Left ventricle myocardium superior (tissue), 1 donor: ENCODE measurements at places on chromosomes 13 and 19.

- DNase-seq, result no peak
Observed at GRCh38 chr13:100581504-100581903, 7.1 kb downstream of the GGACT start.

DNA sequence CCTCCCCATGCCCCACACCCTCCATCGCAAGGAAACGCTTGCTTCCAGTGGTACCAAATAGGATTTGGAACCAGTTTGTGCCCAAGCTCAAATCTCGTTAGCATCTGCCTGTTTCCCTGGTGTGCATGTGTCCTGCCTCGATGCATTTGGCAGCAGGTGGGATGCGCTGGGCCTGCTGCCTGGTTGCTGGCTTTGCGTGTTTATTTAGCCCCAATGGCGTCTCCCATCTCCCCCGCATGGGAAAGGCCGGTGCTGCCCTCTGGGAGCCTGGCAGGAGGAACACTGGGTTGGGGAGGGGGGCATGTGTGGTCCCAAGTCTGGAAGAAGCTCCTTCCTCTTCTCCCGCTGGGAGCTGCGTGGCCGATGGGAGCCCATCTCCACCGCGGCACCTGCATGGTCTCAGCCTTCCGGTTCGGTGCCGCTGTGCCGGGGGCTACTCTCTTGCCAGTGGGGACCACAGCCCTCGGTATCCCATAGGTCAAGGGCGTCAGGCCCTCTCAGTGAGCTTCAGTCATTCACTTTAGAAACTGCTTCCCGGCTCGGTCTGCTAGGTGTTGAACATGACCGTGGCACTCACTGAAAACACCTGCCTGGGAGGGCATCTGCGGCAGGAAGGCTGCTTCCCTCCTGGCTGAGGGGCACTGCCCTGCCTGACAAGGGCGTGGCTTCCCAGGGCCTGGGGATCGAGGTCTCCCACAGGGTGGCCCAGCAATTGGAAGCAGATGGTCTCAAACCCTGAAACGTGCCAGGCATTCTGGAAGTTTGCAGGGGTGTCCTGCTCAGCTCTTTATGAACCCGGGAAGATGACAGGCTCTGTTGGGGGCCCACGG, 11.8 kb upstream of the F7 start:
- peak; percentile 15 for DNase-seq

- no peak for DNase-seq
Observed at GRCh38 chr19:20271215-20271926, 104.4 kb downstream of the ZNF486 start.

- no peak for DNase-seq
Observed at GRCh38 chr19:35932291-35932936, 3.8 kb upstream of the LRFN3 start.

DNA sequence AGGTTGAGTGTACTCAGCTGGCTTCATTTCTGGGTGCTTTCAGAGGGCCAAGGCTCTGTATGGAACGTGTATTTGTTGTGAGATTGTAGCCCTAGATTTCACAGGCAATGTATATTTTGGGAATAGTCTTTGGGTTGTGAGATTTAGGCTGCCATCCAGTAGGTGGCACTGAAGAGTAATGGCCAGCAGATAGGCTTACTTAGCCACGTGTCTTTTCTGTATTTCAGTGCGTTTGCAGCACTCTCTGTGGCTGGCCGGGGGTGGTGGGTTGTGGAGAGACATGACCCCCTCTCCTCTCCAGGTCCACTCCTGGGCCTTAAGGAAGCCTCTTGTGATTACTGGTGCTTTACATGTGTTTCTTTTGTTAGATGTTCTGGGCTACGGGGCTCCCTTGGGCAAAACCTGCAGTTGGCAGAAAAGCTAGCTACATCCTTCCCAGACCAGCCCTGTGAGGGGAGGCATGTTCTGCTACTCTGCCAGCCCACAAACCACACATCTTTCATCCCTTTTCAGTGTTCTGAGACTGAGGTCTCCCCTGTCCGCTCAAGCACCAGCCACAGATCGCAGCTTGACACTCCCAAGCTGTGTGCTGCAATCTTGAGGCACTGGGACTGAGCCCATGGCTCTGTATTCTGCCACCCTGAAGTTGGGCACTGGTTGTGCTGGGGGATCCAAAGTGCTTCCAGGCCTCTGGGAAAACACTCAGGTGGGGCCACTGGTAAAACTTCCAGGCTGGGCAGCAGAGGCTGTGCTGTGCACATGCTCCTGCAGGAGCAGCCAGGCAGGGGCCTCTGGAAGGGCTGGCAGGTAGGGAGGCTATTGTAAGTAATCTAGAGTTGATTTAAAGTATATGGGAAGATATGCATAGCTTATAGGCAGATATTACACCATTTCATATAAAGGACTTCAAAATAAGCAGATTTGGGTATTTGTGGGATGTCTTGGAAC, 1096.8 kb upstream of the PCDH20 start:
- DNase-seq, result no peak

DNA sequence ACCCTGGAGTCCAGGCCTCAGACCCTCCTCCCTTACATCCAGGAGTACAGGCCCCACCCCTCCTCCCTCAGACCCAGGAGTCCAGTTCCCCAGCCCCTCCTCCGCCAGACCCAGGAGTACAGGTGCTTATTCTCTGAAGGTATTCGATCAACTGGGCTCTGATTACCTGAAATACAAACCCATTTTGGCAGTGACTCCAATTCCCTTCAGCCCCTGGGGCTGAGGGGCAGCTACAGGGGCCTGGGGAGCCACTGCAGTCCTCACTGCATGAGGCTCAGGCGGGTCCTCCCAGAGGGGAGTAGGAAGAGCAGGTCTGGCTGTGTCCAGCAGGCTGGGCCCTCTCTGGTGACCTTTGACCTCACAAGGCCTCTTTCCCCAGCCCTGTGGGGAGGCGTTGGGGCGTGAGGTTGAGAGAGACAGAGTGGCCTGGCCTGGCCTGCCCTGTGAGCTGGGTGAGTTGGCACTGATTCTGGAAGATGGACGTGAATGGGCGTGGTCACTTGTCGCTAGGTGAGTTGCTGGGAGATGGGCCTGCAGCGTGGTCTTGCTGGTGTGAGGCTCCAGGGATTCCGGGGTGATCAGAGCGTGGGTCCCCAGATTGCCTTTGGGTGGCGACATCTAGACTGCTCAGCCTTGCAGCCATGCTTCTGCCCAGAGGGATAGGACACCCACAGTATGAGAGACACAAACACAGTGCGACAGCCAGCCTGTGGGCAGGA, 3.1 kb downstream of the BCAT2 start:
- DNase-seq, result no peak

- no peak for DNase-seq
Observed at GRCh38 chr13:99527301-99527700, 26.0 kb downstream of the TM9SF2 start.

DNA sequence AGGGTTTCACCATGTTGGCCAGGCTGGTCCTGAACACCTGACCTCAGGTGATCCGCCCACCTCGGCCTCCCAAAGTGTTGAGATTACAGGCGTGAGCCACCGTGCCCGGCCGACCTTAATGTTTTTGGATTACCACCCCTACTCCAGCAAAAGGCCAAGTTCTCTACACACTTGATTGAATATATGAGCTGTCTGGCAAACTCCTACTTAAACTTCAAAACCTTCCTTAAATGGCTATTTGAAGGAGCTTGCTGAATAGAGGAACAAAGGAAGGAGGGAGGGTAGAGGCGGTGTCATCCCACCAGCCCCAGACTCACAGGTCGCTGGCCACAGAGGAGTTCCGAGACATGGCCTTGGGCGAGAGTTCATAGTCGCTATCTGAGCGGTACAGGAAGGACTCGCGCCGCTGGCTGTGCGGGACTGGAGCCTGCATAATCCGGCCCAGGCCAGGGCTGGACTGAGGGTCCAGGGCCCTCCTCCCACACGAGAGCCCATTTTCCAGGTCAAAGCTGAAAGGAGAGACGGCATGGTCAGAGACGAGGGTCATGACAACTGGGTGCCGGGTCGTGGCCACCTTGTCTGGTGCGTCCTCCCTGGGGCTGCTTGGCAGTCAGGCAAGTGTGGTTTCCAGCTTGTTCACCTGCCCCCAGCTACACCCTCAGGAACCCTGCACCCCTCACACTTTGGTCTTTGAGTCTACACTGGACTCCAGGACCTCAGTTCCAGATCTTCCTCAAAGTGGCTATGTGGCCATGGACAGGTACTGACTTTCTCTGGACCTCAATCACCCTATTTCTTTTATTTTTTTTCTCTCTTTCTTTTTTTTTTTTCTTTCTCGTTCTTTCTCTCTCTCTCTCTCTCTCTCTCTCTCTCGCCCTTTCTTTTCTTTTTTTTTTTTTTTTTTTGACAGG, 4.2 kb downstream of the PDE4C start:
- no peak for DNase-seq

DNA sequence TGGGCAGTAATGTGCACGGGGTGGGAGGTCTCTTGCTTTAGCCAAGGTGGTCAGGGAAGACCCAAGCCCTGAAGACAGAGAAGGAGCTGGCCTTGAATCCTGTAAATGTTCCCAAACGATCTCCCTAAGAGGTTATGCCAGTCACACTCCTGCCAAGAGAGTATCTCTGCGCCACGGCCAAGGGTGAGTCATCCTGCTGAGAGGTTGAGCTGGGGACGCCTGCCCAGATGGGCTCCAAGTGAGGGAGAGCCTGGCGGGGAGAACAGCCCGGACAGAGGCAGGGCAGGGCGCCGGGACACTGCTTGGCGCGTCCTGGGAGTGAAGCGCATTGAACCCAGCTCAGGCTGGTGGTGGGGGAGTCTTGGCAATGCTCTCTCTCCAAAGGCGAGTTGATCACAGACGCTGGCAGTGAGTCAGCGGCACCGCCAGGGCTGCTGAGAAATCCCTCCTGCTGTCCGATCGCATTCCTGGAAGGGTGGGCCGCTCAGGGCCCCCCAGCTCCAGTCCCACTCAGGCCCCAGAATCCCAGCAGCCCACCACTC, 16.4 kb downstream of the SULT2B1 start:
- peak; percentile 93 for DNase-seq

- DNase-seq, result no peak
Observed at GRCh38 chr19:54696117-54696548, 28.1 kb upstream of the KIR3DL3 start.

GRCh38 chr13:22218797-22219196, 547.9 kb downstream of the FGF9 start:
- DNase-seq, result no peak

- no peak for DNase-seq
Observed at GRCh38 chr13:41137951-41138350, 5.3 kb upstream of the KBTBD6 start.

DNA sequence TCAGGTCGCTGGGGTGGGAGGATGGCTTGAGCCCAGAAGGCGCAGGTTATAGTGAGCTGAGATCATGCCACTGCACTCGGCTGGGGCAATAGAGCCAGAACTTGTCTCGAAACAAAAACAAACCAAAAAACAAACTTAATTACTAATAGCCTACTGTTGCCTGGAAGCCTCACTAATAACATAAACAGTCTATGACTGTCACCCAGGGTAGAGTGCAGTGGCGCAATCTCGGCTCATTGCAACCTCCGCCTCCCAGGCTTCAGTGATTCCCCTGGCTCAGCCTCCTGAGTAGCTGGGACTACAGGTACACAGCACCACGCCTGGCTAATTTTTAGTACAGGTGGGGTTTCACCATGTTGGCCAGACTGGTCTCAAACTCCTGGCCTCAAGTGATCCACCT, 18.0 kb downstream of the CATSPERD start:
- DNase-seq, result no peak

DNA sequence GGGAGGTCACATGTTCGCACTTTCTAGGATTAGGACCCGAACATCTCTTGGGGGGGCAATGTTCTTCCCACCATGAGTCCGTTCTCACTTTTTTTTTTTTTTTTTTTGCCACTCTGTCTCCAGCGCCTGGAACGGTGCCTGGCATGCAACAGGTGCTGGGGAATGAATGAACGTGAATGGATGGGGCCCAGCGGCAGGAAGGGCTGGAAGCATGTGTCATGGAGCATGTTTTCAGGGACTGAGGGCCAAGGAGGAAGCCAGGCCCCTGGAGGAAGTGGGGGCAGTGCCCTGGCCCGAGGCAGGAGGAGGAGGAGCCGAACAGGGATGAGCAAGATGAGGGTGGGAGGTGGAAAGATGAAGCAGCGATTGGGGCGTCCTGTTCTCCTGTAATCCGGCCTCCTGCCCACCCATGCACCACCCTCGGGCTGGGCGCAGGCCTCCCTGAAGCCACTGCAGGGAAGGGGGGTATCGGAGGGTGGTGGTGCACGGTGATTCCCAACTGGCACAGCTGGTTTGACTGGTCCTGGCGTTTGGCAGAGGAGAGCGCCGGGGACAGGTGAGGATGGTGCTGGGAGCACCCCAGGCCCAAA, 8.8 kb upstream of the SULT2B1 start:
- DNase-seq, result no peak

- DNase-seq, result no peak
Observed at GRCh38 chr13:32695602-32696250, 109.5 kb downstream of the PDS5B start.

- no peak for DNase-seq
Observed at GRCh38 chr13:69948016-69948415, 159.6 kb upstream of the ATXN8OS start.

DNA sequence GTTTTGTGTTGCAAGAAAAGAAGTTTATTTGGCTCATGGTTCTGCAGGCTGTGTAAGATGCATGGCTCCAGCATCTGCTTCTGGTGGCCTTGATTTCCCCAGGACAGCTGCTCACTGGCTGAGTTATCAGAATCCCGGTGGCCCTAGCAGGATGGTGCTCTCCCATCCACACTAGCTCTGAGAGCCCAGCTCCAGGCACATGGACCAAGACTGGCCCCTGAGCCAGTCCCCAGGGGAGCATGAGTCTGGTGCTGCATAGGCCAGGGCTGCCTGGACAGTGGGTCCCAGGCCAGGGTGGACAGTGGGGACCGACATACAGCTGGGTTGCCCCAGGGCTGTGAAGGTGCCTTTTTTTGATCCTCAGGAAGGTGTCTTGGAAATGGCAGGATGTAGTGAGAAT, 10.4 kb downstream of the ADGRE2 start:
- no peak for DNase-seq

GRCh38 chr13:31951215-31951678, 80.3 kb upstream of the FRY start:
- peak; percentile 72 for DNase-seq

GRCh38 chr13:103130146-103130545, 63.9 kb upstream of the SLC10A2 start:
- no peak for DNase-seq

- DNase-seq, result no peak
Observed at GRCh38 chr13:105445796-105446195, 1089.7 kb downstream of the EFNB2 start.

GRCh38 chr13:99489028-99489427, 12.2 kb upstream of the TM9SF2 start:
- no peak for DNase-seq

DNA sequence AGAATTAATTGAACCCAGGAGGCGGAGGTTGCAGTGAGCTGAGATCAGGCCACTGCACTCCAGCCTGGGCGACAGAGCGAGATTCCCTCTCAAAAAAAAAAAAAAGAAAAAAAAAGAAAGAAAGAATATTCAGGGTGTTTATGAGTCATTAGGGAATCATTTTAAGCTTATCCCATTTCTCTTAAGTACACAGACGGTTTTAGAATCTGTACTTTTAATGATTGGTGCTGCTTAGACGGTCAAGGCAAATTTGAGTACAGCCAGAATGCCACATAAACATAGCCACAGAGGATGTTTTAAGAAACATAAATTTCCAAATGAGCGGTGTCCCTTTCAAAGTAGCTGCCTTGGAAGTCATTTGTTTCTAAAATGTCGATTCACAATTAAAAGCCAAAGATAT, 2.6 kb downstream of the SPRYD7 start:
- DNase-seq, result no peak

GRCh38 chr19:7515645-7516151, at the start of gene ZNF358:
ZNF358 (plus strand) TSS chr19:7516103; CDS start chr19:7519243, 3,140 bp downstream.
- DNase-seq, result peak; percentile 91

- no peak for DNase-seq
Observed at GRCh38 chr13:24076636-24077035, 83.9 kb upstream of the SPATA13 start.
